ENCODE measurements at places on chromosomes 12 and 14.

DNA sequence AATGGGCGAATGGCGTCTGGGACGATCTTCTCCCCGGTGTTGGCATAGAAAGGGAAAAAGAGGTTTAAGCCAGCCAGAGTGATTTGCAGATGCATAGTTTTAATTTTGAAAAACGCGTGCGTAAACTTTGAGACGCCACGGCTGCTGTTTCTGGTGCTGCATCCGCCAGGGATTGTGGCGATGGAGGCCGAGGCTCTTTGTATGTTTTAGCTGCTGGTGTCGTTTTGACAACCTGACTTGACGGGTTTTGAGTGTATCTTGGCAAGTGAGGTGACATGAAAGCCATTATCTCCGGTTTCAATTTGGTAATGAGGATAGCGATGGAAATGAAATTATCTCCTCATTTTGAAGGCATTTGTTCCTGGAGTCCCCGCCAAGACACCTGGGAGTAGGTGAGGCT, 1.6 kb downstream of the PTGDR start:
- DNase-seq, result no peak

DNA sequence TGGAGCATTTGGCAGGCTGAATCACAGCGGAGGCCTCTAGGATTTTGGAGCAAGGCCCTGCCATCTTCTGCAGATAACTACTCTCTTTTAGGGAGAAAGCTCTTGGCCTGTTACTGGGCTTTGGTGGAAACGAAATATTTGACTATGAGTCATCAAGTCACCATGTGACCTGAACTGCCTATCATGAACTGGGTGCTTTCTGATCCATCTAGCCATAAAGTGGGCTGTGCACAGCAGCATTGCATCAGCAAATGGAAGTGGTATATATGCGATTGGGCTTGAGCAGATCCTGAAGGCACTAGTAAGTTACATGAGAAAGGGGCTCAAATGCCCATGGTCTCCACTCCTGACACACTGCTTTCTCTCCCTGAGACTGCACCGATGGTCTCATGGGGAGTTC, 21.1 kb downstream of the GYS2 start:
- DNase-seq, result no peak

DNA sequence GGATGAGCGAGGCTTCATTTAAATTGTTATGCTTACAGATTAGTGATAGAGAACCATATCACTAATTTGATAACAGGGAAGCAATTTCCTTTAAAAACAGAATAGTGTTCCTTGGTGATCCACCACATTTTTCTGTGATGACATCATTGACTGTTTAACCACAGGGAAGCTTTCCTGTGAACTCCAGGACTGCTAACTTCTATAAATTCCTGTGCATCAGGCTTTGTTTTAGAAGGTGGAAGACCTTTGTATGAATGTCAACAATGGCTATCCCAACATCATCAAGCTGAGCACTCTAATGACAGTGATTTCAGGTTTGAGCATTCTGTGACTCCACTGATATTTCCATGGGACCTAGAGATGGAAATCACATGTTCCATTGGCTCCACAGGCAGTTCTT, 177.1 kb downstream of the RMST start:
- no peak for DNase-seq

- no peak for DNase-seq
These were observed 24.0 kb upstream of the GNG2 start for GRCh38 chr14:51836417-51836816.

- no peak for DNase-seq
These were observed 218.8 kb downstream of the DAD1 start for GRCh38 chr14:22370084-22370847.

DNA sequence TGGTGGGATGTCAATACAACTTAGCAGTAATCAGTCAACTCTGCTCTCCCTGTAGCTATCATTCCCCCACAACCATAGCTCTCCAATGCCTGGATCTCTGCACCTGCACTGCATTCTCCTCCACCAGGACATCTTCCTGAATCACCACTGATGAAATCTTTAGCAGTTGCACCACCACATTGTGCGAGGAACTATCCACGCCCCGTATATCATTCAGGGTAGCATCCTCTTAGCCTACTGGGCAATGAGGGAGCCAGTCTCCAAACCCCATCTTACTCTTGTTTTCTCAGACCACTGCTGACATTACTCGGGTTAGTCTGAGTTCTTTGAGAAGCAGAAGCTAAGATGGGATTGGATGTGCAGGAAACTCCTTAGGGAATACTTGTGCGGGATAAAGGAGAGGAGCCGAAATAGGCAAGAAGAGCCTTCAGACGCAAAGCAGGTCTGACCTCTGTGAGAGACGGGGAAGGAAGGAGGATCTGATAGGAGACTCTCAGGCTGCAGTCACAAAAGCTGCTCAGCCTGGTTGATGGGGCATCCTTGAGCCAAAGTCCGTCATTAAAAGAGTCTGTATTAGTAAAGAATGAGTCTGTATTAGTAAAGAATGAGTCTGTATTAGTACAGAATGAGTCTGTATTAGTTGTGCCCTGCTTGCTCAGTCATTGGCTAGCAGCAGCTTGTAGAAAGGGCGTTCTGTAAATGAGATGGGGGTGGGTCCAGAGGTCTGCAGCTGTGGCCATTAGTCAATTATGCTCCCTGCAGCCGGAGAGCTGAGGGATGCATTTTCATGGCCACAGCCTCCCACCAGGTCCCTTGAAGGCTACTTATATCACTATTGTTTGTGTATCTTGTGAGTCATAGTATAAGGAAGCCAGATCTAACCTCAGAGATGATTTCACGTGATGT, 49.6 kb upstream of the RASSF3 start:
- DNase-seq, result no peak

DNA sequence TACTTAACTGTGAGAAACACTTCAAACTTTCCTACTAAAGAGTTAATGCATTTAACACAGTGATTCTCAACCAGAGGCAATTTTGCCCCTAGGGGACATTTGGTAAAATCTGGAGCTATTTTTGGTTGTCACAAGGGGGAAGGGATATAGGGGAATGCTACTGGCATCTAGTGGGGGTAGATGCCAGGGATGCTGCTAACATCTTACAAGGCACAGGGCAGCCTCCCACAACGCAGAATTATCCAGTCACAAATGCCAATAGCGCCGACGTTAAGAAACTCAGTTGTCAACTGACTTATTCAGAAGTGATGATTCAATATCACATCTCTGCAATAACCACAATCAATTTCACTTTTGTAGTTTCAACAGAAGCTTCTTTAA, 2.0 kb downstream of the EEA1 start:
- DNase-seq, result peak; percentile 79

- peak; percentile 11 for DNase-seq
These were observed 16.4 kb upstream of the SRP54 start for GRCh38 chr14:34966413-34966812.

GRCh38 chr14:52043690-52044089, 25.2 kb downstream of the NID2 start:
- DNase-seq, result peak; percentile 58

- no peak for DNase-seq
These were observed 163.8 kb upstream of the KITLG start for GRCh38 chr12:88743946-88744685.

GRCh38 chr12:8866429-8866828, 44.0 kb downstream of the A2ML1 start:
- no peak for DNase-seq

GRCh38 chr14:51304438-51304837, 64.4 kb downstream of the TMX1 start:
- DNase-seq, result peak; percentile 61

- no peak for DNase-seq
These were observed 31.5 kb downstream of the TTC7B start for GRCh38 chr14:90784621-90785270.

- DNase-seq, result no peak
These were observed 182.0 kb downstream of the FOXA1 start for GRCh38 chr14:37413050-37413449.

GRCh38 chr14:99393059-99393655, 87.5 kb downstream of the SETD3 start:
- peak; percentile 69 for DNase-seq

GRCh38 chr14:55706365-55706684, 126.3 kb downstream of the KTN1 start:
- no peak for DNase-seq

DNA sequence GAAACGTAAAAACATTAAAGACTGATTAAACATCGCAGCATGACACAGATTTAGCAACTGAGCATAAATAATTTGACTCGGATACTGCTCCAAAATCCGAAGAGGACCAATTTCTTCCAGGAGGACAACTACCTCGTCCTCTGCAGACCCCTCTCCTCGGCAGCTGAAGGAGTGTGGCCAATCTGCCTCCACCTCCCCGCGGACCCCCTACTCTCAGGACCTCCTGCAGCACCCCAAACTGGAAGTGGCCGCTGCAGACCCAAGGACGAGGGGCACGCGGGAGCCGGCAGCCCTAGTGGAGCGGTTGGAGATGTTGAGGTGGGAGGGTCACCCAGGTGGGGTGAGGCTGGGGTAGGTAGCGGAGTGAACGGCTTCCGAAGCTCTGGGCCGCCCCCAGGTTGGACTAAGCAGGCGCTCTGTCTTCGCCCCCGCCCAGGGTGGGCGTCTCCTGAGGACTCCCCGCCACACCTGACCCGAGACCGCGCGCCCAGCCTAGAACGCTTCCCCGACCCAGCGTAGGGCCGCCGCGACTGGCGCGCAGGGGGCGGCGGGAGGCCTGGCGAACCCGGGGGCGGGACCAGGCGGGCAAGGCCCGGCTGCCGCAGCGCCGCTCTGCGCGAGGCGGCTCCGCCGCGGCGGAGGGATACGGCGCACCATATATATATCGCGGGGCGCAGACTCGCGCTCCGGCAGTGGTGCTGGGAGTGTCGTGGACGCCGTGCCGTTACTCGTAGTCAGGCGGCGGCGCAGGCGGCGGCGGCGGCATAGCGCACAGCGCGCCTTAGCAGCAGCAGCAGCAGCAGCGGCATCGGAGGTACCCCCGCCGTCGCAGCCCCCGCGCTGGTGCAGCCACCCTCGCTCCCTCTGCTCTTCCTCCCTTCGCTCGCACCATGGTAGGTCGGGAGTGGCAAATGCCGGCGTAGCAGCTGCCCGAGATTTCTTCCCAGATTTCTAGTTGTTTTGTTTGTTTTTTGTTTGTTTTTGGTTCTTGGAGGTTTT, at the start of gene CALM1:
TSS of gene CALM1 (plus strand) at position 689 of the 999 bp plus-strand sequence. CDS start at position 891, 202 bp downstream.
- peak; percentile 96 for DNase-seq

DNA sequence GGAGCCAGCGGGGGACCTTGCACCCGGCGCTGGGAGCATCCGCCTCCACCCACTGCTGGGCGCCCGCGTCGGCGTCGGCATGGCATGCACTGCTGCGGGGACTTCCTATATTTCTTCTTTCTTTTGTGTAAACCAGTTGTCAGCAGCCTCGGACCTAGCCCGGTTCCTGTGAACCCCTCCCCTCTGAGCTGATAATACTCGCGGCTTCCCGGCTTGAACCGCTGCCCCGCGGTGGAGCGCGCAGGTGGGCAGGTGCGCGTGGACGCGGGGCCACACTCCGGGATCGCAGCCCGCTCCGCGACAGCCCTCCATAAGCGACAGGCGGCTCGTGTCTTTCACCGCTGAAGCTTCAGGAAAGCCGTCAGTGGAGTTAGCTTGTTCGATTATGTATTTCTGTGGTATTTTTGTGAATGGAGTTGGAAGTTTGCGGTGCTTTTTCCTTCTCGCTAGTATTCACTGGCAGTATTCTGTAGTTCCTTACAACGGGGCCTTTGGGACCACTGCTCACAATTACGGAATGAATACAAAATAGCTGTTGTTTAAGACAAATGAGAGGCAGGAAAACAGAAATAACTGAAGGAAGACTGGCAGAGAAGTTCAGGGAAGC, 870 bp downstream of the BMAL2 start:
- peak; percentile 69 for DNase-seq

- no peak for DNase-seq
These were observed 1037.1 kb downstream of the GALC start for GRCh38 chr14:86955771-86956354.

DNA sequence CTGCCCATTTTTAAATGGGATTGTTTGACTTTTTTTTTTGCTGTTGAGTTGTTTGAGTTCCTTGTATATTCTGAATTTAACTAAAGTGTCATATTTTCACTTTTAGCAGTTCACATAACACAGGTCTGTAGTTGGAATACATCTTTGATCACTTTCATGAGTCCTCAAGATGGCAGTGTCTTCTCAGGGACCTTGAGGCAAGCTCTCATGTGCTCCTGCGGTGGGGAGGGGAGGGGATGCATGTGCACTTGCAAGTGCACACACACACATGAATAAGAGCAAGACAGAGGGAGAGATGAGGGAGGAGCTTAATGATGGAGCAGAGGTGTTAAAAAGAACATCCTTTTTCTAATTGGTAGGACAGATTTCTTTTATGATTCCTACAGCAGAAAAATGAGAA, 291.4 kb upstream of the OR4E1 start:
- DNase-seq, result peak; percentile 75

GRCh38 chr12:2796187-2796666, 1.5 kb downstream of the FKBP4 start:
- no peak for DNase-seq

GRCh38 chr12:132528564-132529106, 38.7 kb downstream of the FBRSL1 start:
- DNase-seq, result no peak

DNA sequence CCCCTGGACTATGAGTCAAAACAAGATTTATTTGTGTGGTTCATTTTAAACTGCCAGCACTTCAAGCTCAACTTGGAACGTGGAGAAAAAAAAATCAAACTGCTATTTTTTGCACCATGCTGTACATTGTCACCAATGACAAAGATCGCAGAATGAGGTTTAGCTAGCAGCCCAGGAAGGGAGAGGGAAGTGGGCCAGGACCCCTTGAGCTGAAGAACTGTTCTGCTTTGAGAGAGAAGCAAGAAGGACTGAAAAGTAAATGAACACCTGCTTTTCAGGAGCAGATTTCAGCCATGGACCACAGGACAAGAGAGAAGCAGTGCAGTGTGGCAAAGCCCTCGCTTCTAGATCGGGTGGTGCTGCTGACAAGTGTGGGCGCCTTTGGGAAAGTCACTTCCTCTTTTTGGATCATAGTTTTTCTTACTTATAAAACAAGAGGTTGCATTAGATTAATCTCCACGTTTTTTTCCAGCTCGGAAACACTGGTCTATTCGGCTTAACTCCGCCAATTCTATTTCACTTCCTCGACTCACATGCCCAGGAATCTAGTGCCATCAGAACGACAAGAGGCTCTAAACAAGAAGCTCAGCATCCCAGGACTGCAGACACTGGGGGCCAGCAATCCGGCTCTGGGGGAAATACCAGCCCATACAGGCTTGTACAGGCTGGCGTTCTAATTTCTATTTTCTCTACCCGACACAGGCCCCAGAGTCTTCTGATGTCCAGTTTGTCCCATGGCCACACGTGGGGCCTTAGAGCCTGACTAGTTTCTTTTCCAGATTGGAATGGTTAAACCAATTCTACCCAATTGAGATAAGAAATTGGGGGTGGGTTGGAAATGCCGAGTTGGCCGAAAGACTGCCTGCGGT, 129.9 kb downstream of the CRACR2A start:
- DNase-seq, result no peak

- no peak for DNase-seq
These were observed 16.4 kb downstream of the IPO8 start for GRCh38 chr12:30679241-30679640.

GRCh38 chr12:28374556-28374955, 184.3 kb downstream of the CCDC91 start:
- no peak for DNase-seq

- no peak for DNase-seq
These were observed 49.4 kb downstream of the PITPNM2 start for GRCh38 chr12:123101526-123101925.

GRCh38 chr14:74504874-74505720, 11.5 kb downstream of the ISCA2 start:
- no peak for DNase-seq

Data from activated CD4-positive, alpha-beta T cell treated with anti-CD3 and anti-CD28 coated beads for 36 hours (primary cell).